ENCODE measurements at places on chromosomes 3 and 15.
A peak's percentile ranks its signal among the peaks of the same experiment; 100 is the strongest.

GRCh38 chr15:99433757-99434450 lies 131.9 kb upstream of the MEF2A start:
- DNase-seq, result no peak

DNA sequence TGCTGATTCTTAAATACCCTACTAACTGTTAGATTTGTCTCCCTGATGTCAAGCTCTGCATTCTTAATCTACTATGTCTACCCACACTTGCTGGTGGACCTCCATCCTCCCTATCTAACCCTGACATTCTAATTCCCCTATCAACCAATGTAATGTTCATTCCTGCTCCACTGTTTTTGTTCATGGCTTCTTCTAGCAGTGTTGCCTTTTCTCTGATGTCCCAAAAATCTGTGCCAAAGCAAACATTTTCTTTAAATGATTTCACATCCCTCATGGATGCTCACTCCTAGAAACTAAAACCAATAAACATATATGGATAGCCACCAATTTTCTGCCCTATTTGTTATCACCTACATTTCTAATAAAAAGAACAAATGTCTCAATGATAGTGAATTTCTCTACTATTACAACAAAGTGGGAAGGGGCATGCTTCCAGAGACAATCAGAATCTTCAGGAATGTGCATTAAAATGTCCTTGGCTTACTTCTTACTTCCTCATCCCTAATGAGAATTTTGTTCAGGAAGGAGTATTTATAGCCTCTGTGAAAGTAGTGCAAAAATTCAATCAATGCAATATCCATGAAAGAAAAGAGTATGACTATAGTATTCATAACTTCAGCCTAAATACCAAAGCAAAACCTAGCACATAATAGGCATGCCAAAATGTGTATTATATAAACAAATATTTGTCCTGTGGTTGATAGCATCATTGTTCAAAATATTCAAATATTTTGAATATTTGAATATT lies 273.3 kb downstream of the ZNF385D start:
- DNase-seq, result no peak

DNA sequence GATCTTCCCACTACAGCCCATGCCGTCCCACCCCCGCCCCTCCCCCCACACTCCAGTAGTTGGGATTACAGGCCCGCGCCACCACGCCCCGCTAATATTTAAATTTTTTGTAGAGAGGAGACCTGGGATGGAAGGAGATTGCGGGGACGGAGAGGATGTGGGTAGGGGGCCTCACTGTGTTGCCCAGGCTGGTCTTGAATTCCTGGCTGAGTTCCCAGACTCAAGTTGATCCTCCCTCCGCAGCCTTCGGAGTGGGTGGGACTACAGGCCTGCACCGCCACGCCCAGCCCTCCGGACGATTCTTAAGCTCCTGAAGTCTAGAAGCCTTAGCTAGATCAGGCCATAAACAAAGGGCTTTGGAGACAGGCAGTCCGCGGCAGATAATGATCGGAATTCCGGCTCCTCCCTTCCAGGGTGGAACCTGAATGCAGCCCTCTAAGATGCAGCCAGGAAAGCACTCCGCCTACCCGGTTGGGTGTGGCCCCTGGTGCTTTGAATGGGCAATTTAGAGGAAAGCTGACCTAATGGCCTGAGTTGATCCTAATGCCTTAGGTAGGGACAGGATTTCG lies at the start of gene DPPA2:
Gene DPPA2 (minus strand): TSS at position 356 of the 569 bp plus-strand sequence. CDS start 1,975 bp downstream, outside the sequence.
- no peak for DNase-seq

DNA sequence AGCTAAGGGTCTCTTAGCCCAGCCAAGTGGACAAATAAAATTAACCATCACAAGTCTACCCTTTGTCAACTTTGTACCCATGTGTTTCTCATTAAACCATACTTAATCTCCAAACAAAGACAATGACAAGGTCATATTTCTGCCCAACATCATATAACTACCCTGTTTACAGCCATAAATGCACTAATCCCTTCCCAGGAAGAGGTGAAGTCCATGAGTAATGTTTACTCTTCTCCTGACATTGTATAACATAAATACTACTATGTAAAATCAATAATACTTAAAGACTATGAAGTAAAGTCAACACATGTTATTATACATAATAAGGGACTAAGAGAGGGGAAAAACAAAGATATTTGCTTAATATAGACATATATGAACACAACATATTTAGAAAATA lies 38.5 kb upstream of the FAN1 start:
- DNase-seq, result no peak

DNA sequence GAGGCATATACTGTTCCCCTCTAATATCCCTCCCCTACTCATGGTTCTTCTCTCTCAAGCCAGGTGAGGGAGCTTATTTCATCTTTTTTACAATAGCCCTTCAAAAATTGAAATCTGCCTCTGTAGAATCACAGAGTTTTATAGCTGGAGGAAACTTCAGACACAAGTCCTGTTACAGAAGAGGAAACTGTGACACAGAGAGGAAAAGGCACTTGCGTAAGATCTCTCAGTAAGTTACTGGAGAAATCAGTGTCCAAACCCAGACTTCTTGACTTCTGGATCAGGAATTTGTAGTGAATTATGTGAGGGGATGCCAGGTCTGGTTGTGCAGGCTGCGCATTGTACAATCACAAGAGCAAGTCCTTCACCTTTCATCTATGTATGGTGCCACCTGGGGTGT lies 4.6 kb downstream of the FGD5 start:
- no peak for DNase-seq

DNA sequence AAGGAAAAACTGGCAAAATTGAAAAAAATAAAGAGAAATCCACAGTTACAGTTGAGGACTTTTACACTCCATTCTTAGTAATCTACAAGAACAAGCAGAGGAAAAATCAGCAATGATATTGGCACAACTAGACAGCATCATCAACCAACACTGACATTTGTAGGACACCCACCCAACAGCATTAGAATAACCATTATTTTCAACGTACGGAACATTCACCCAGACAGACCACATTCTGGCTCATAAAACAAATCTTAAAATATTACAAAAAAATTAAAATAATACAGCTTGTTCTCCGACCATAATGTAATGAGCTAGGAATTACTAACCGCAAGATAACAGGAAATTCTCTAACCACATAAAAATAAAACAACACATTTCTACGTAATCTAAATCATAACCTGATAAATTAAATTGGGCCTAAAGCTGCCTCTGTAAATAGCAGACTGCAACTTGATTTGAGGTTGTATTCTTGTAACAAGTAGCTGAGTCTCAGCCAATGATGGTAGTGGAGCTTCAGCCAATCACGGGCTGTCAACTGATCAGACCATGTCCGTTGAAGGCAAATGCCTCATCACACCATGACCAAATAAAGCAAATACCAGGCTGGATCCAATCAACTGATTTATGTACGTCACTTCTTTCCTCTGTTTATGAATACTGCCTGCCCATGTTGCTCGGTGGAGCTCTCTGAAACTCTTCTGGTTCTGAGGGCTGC lies 9.2 kb downstream of the PLSCR4 start:
- DNase-seq, result no peak

DNA sequence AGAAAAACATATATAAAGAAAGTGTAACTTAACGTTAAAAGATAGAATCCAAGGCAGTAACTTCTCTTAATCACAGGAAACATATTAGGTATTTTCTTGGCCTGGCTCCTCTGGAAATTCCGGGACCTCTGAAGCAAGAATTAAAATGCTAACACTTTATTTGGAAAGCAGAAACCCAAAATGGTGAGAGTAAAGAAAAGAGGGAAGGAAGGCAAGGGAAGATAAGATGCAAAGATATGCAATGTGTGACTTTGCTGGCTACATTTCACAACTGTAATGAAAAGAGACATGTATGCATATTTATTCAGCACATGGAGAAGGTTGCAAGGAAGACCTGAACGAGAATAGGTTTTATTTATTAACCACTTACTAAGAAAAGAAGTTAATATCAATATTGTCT lies 372.5 kb downstream of the TBL1XR1 start:
- no peak for DNase-seq

- DNase-seq, result no peak
Measured at GRCh38 chr15:99502182-99502581, 63.6 kb upstream of the MEF2A start.

DNA sequence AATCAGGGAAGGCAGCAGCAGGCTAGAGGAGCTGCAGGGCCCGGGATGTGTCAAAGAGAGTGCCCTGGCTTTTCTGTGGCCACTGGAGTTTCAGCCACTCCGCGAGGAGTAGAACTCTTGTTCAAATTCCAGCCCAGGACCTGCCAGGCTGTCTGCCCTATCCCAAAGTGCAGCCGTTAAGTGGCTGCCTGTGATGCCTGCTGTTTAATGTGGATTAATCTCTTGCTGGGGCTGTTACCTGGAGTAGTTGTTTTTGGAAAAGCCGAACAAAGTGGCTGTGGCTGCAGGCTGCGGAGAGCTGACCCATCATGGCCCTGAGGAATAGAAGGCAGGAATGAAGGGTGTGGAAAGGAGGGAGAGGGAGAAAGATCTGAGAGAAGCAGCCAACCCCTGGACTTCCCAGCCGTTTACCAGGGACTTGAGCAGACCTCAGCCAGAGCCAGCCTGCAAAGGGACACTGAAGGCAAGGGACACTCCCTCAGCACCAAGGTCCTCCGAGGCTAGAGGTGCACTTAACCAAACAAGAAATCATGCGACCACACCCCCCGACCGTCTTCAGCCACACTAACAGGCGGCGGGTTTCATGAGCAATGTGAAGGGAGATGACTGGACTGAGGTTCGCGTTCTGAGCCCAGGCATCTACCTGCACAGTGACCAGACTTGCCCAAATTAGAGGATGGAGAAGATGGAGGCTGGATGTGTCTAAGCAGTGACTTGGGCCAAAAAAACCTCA lies 4.7 kb downstream of the CDAN1 start:
- no peak for DNase-seq

DNA sequence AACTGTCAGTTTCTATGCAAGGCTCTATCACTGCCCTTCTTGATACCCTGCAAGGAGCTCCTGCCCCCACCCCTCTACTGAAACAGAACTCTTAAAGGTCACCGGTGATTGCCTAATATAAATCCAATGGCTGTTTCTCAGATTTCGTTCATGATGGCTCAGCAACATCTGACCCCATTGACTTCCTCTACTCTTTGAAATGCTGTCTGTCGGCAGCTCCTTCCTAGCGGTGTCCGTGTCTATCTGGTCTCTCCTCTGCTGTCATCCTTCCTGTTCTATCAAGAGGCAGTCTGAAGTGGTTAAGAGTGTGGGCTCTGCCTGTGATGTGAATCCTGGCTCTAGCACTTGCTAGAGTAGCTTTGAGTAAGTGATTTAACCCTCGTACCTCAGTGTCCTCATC lies 5.5 kb downstream of the TMEM266 start:
- DNase-seq, result peak; percentile 11

GRCh38 chr15:86894269-86894668 lies 814.6 kb downstream of the AGBL1 start:
- DNase-seq, result no peak

DNA sequence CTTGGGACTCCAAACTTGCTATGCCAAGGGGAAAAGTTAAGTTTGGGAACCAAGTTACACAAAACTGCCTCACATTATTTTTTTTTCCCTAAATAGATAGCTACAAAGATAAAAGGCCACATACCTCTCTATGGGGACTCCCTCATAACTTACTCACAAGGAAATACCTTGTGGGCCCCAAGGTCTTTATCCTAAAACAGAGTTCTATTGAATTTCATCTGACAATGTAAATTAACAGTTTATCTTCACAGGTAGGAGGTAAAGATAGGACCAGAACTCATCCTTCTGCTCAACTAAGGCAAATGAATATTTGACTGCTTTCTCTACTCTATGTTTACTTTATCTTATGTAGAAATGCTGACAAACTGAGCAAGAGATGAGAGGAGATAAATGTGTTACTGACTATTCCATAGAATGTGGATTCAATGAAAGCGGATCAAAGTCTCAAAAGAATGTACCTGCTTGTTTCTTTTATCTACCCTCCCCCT lies 1278.0 kb downstream of the OTOL1 start:
- no peak for DNase-seq

- DNase-seq, result no peak
Measured at GRCh38 chr15:90497912-90498311, 31.8 kb upstream of the CRTC3 start.

DNA sequence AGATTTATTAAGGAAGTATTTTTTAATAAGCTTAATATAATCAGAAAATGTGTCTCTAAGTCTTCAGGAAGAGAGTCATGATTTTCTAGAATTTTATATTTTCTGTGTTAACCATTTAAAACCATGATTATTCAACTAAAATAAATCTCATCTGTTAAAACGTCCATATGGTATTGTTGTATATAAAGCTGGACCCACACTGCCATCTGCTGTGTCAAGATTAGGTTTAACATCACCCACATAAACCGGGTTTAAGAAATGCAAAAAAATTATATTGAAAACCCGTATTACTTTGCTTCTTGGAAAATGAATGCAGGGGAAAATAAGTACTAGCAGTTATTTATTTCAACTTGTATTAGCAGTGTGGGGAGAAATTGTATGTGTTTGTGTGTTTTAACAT lies 9.5 kb upstream of the CCDC66 start:
- no peak for DNase-seq

DNA sequence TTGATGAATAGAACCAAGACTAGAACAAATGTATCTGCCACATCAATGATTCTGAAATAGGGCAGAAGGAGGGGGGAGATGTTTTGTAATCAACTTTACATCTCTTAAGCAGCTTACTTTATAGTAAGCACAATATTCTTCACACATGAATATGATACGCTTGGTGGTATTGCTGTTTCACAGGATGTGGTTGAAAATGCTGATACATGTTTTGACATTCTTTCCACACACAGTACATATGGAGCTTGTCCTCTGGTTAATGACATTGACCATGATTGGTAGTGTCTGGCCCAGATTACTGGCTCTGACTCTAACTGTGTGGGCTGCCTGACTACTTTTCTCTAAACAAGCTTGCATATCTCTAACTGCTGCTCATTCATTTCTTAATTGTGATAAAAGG lies 168.9 kb downstream of the KLHL25 start:
- DNase-seq, result peak; percentile 57

DNA sequence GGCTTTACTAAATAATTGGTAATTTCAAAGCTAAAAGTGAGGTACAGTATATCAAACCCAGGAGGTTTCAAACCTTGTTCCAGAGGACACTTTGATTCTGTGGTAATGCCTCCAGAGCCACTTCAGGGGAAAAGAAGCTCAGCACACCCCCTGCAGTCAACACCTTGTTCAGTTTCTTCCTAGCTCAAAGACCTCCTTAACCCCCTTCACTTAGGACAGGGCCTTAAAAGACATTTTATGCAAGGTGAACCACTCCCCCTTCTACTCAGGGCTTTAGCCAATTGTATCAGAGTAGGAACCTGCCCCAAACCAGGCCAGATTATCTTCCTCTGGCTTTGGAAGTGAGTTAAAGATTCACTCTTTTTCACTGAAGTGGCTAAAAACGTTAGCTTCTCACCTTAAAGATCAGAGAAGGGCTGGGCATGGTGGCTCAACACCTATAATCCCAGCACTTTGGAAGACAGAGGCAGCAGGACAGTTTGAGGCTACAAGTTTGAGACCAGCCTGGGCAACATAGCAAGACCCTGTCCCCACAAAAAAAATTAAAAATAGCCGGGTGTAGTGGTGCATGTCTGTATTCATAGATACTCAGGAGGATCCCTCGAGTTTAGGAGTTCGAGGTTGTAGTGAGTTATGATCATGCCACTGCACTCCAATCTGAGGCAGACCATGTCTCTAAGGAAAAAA lies 3.4 kb downstream of the DENND6A start:
- no peak for DNase-seq

GRCh38 chr3:40719660-40720287 lies 195.0 kb downstream of the ZNF621 start:
- no peak for DNase-seq

Data from CD4-positive, alpha-beta T cell treated with Interleukin-6 at 100 ng/mL for 8 hours (primary cell).